ENCODE measurements at places on chromosomes 5 and 9.

DNA sequence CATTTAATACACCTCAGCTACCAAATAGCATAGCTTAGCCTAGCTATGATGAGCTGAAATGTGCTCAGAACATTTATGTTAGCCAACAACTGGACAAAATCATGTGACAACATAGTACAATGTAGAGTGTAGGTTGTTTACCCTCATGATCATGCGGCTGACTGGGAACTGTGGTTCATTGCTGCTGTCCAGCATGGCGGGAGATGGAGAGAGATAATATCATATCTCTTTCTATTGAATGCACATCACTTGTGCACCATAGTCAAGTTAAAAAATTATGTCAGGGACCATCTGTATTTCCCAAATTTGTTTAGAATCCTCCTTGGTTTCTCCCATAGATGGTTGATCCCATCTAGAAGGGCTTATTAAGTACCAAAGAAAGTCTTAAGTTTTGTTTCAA, 151.1 kb upstream of the ELL2 start:
- DNase-seq: no peak

DNA sequence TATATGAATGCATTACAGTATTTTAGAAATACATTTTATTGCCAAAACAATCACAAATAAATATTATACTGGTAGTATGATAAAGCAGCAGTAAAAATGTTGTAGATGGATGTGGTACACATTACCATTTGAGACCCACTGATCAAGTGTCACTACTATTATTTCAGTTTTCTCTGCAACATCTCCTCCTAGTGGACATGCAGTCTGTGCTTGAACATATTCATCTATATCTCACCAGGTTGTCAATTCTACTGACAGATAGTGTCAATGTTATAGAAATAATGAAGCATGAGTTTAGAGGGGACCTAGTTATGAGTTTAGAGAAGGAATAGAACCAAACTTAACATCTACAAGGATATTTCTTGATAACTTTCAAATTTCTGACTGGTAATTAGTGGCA, 39.2 kb upstream of the ELOVL7 start:
- no peak for DNase-seq

- no peak for DNase-seq
These were observed 24.2 kb downstream of the TMEM232 start for GRCh38 chr5:110702300-110702699.

- no peak for DNase-seq
These were observed 27.3 kb upstream of the IL17B start for GRCh38 chr5:149406203-149406978.

DNA sequence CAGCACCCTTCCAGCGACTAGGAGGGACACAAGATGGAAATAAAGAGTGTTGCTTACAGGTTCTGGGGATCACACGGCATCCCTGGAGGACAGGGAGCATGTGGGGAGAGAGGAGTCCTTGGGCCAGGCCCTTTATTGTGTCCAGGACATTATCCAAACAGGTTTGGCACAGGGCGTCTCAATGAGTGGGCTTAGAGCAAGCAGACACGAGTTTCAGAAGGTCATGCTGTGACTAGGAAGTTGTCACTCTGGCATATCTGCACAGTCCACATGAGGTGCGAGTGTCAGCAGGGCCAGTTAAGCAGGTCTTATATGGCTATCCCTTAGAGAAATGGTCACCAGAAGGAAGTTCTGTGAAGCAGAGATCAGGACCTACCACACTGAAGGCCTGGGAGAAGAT, 174.5 kb upstream of the OTULINL start:
- no peak for DNase-seq

- DNase-seq: no peak
These were observed 112.2 kb upstream of the LHFPL2 start for GRCh38 chr5:78760770-78761169.

- DNase-seq: no peak
These were observed 39.6 kb downstream of the WNK2 start for GRCh38 chr9:93223260-93224180.

DNA sequence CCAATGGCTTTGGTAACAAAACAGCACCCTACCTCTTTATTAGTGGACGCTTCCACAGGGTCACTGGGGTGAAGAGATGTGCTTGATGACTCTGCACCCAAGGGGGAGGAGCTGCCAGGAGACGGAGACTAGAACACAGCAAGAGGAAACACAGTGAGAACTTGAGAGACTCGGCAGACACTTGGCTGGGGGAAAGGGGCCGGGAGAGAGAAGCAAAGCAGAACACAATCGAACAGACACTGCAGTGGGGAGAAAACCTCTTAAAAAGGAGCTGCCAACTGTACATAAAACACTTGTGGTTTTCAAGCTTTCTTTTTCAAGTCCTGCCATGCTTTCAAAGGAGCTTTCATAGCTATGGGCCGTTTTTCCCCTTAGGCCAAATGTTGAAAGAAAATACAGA, 151.0 kb downstream of the ENTREP1 start:
- DNase-seq: no peak

DNA sequence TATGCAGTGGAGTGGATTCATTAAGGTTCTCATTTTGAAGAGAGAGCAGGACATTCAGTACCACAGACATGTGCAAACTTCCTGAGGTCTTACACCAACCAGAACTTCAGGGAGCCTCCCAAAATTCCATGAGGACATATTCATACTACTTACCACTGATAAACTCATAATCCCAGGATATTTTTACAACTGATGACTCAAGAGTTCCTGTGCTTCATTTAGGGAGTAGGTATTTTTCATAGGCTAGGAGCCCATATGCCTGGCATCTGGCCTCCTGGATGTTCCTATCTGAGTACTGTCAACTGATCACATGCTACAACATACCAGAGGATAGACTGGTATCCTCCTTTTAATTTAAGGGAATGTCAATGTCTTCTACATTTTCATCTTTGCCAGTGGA, 578.0 kb downstream of the EFNA5 start:
- no peak for DNase-seq

All from T follicular helper cell (primary cell).